ENCODE measurements at places on chromosomes 6 and 20.

DNA sequence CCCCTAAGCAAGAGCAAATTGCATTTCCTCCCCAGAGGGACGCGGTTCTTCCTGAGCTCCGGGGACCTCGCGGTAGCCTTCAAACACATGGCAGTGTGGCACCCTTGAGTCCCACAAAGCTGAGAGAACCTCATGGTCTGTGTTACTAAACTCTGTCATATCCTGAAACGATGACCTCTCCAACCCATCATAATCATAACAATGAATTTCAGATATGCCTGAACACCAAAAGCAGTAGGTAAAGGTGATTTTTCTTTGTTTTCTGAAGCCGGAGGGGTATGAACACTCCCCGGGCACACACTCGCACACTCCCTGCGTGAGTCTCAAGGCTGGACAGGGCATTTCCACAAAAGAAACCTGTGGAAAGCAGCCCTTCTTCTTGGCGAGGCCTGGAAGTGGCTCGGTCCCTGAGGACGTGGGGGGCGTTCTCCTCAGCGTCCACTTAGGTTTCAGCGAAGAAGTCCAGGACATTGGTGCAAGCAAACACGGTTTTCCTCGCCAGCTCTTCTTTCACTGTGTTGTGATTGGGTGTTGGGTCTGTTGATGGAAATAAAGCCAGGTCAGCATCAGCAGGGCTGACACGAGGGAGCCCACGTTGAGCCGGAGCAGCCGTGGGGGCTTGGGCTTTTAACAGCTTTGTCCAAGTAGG lies 183.4 kb downstream of the ERMARD start:
- DNase-seq = no peak

- DNase-seq = no peak
These were observed 163.2 kb upstream of the TBX18 start for GRCh38 chr6:84927551-84927950.

DNA sequence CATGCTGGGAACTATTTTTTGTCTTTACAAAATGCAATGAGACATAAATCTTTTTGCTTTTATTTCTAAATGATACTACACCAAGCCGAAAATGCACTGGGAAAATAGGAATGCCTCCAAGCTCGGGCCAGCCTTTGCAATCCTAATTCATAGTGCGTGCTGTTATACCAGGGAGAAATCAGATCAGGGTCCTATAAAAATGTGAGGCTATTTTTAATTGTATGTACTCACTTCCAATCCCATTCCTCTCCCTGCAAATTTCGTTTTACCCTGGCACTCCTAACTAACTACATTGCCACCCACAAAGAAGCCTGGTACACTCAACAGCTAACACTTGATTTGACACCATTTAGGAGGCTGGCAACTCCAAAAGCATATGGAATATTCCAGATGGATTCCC lies 350.6 kb upstream of the ZFP64 start:
- DNase-seq = no peak

DNA sequence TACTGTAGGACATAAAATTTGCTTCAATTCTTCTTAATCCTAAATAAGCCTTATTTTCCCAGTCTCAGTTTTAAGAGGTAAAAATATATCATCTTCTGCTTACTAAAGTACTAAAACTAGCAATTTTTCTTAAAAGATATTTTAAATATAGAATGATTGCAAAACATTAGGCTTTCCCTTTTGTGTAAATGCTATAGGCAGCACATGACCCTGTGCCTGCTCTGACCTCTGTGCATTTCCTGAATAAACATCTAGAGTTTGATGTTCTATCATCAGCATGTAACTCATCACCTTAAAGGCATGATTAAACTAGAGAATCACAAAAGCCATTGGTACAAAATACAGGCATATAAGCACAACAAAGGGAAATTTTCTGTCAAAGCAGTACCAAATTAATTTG lies 422.7 kb downstream of the TFAP2B start:
- no peak for DNase-seq

DNA sequence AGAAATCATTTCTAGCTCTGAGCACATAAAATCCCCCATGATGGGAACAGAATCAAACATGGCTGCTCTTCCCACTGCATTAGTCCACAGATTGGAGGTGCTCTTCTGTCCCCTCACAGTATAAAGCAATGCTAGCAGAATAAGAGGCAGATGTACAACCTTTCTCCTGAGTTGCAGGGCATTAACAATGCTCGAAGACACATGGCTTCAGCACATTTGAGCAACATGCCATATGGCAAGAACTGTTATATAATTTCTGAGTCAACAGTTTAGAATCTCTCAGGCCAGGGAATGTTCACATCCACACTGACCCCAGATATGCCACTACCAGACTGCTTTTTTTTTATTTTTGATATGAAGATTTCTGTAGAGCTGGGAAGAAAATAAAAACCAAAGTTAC lies 119.6 kb downstream of the KIF13A start:
- DNase-seq = peak; percentile 88

DNA sequence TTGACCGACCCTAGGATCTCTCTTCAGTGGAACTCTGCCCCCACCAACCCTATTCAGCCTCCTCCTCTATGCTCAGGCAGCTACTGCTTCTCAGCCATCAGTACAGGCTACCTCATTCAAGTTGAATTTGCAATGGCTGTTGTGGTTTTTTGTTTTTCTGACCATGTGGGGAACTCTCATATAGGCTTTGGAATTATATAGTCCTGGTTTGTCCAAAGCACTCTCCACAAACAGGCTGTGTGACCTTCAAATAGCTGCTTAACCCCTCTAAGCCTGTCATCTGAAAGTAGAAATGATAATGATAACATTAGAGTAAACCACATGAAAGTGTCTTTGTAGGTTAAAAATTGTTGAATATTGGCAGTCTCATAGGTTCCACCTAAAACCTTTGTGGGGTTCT lies 80.3 kb downstream of the UNC5CL start:
- no peak for DNase-seq

- no peak for DNase-seq
These were observed 7.4 kb upstream of the CD83 start for GRCh38 chr6:14110001-14110818.

- peak; percentile 40 for DNase-seq
These were observed 61.7 kb upstream of the EYA4 start for GRCh38 chr6:133179481-133179880.

- no peak for DNase-seq
These were observed 9.4 kb downstream of the HM13 start for GRCh38 chr20:31523361-31524283.

DNA sequence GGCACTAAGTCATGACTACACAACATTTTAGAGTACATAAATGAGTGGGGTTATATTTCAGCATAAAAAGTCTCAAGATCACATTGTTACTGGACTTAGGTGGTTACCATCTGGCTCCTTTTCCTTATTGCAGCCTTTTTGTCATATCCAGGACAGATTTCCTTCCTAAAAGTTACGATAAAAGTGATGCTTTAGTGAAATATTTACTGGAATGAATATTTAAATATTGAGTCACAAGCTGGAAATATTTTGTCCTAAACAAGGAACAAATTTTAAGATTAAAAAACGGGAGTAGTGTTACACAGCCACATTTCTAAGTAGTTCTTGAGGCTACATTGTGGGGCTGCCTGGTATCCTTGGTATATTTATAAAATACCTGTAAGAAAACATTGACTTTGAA lies 52.2 kb downstream of the CDC40 start:
- DNase-seq = no peak

GRCh38 chr6:105210932-105211531 lies 31.2 kb upstream of the POPDC3 start:
- DNase-seq = no peak

GRCh38 chr6:3943331-3943765 lies 94.2 kb downstream of the FAM50B start:
- DNase-seq = no peak

GRCh38 chr20:23096097-23096496 lies 10.0 kb upstream of the CD93 start:
- no peak for DNase-seq

DNA sequence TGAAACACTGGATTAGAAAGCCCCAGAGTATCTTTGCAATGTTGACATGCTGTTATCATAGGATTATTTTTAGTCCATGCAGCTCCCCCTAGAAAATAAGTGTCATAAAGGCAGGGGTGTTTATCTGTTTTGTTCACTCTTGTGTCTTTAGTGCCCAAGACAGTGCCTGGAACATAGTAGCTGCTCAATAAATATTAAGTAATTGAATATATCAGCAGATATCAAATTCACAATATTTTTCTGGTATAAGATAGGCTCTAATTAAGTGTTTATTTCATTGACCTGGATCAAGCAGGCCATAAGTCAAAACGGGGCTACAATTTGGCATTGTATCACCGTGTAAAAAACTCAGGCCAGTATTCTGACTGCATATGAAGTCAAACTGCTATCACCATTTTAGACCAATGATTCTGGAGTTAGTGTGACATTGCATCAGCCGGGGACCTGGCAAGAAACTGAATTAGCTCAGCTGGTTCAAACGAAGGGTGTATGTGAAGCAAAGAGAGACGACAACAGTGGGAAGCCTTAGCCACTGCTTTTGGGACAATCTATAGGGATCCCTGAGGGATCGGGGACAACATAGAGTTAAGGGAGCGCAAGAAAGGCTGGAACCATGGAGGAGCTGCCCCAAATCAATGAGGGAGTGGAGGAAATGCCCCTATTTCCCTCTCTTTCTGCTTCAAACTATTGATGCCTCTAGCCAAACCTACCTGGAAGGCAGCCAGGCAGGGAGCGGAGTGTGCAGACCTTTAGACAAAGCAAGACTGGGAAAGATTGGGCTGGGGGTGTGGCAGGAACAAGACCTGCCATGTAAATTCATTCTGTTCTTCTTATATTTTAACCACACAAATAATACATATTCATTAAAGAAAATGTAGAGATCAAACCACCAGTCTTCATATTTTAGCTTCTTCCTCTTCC lies 112.2 kb downstream of the PLEKHG1 start:
- no peak for DNase-seq

DNA sequence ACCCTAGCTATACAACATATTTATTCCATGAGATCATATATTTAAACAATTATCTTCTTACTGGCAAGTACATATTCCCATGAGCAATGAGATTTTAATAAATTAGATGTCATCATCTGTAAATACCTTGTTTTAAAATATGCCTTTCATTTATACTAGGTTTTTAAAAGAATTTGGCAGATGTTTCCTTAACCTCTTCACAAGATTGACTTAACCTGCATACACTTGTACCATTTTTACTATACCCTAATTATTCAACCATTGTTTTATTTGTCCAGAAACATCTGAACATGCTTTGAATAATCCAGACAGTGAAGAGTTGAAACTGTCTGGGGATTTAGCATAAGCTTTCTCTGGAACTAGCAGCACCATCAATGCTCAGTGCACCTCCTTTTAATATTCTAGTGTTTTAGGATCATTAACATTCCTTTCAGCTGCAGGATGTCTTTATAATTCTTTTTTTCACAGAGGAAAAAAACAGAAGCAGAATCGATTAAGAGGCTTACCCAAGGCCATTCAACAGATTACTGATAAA lies 188.0 kb upstream of the TENT5A start:
- no peak for DNase-seq

DNA sequence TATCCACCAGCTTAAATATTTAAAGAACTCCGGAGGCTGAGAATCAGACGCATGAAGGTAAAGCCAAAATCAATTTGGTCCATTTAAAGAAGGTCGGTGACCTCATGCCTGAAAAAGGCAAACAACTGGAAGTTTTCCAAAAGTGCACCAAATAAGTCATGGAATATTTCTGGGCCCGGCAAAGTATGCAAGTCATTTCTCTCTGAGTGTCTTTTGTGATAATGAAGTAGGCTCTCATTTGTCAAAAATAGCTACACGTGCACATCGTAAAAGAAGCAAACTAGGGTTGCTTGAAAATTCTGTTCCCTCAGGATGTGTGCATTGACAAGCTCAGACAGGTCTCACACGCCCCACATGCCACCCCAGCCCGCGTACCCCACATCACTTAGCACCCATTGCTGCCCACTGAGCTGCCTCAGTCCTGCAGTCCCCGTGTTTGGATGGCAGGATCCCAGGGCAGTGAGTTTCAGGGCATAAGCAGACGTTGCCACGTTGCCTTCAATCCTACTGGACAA lies 20.5 kb upstream of the PYGB start:
- peak; percentile 43 for DNase-seq

DNA sequence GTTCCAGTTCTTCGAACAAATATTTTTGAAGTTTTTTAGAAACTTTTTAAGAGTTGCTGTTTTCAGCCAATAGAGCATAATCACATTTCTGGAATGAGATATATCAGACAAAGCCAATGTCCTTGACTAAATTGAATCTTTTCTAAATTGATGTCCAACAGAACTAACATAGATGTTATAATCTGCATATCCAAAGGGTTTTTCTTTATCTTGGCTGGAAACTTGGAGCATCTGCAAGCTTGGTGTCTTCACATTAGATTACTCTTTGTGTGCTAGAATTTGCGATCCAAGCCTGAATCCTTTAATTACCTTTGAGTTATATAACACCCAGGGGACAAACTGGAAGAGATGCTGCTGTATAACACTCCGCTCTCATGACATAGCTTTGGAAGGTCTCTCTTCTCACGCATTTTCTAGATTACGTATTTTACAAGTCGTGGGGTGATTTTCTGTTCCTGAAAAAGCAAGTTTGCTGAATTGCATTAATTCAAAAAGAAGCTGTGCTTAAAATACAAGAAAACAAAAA lies 64.4 kb upstream of the FUCA2 start:
- no peak for DNase-seq

GRCh38 chr20:434221-434620 lies 26.1 kb downstream of the RBCK1 start:
- DNase-seq = no peak

GRCh38 chr6:135972150-135972549 lies 120.6 kb downstream of the PDE7B start:
- DNase-seq = no peak

GRCh38 chr6:132760256-132760655 lies 2.6 kb upstream of the VNN2 start:
- DNase-seq = no peak

GRCh38 chr6:105458551-105458950 lies 55.7 kb upstream of the PREP start:
- no peak for DNase-seq

DNA sequence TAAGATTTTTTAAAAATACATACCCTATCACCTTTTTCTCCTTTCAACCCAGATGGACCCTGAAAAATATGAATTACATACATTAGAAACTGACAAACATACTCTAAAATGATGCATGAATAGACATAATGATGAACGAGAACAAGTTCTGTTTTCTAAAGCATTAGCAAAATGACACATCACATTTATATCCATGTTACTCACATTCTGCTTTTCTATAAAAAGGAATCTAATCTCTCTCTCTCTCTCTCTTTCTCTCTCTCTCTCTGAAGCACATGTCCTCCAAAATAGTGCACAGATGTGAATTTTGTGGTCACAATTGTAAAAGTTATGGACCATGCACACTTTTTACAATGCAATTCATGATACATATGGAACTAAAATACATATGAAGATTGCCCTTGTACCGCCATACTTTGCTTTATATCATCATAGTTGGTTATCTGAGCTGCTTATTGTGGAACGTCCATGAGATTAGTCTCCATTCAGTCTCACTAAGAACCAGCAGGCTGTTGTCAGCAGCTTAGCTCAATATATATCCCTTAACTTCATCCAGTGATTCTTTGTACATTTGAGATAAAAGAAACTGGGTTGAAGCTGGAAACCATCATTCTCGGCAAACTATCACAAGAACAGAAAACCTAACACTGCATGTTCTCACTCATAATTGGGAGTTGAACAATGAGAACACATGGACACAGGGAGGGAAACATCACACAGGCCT lies 114.2 kb downstream of the COL12A1 start:
- no peak for DNase-seq
